ENCODE measurements at places on chromosomes 12 and 14.

DNA sequence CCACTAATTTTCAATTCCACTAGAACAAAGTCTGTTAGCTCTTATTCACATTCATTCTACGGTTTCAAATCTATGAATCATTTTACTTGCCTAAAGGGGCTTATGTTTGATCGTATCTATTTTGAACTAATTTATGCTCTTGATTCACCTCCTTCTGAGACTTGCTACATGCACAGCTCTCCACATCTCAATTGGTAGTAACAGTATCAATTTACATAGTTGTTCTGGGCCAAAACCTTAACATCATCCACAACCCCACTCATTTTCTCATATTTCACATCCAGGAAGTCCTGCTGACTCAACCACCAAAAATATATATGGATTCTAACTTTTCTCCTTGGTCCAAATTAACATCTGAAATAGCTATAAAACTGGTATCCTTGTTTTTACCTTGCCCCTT lies 208.6 kb downstream of the RASSF9 start:
- no peak for DNase-seq

DNA sequence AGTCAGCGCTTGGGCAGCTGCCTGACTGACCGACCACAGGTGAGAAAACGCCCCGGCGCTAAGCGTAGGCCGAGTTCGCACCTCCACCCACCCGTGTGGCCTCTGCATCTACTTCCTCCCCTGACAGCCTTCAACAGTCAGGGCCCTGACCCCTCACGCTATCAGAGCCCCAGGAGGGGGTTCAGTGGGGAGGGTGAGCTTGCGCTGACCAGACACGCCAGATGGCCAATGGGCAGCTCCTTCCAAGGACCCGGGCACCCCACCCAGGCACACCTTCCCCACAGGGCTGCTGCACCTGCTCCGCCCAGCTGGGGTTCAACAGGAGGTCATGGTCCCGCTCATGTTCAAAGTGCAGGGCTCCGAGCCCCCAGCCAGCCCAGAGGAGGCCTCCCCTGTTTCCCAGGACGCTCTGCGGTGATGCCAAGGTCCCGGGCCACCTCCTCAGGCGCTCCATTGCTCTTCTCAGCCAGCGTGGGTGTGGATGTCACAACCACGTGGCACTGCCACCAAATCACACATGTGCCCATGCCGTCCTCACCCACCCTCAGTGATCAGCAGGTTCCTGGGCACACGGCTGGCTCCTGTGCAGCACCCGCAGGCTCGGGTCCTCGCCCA lies 48.7 kb upstream of the BCL11B start:
- DNase-seq: peak; percentile 45

- no peak for DNase-seq
Measured at GRCh38 chr12:7162691-7163114, 26.8 kb upstream of the PEX5 start.

GRCh38 chr12:47943623-47944340 lies 19.6 kb upstream of the TMEM106C start:
- no peak for DNase-seq

DNA sequence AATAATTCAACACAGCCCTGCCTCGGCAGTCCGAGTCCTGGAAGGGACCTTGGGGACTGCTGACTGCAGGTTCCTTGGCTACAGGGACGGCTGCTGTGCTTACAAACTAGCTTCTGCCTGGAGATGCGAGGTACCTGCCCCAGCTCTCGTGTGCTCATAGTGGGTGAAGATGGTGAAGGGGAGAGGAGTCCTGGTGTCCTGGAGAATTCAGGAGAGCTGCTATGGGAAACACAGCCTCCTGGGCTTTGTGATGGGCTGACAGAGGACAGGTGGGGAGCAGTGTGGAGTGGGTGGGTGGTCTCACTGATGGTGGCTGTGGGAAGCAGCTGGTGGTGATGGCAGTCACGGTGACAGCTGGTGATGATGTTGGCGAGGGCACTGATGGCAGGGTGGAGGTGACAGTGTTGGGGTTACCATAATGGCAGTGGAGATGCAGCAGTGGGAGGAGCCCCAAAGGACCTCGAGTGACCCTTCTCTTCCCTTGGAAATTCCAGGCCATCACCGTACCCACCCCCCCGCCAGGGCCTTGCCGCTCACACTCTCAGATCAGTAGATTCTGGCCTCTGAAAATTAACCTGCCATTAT lies 32.8 kb downstream of the HVCN1 start:
- DNase-seq: no peak

DNA sequence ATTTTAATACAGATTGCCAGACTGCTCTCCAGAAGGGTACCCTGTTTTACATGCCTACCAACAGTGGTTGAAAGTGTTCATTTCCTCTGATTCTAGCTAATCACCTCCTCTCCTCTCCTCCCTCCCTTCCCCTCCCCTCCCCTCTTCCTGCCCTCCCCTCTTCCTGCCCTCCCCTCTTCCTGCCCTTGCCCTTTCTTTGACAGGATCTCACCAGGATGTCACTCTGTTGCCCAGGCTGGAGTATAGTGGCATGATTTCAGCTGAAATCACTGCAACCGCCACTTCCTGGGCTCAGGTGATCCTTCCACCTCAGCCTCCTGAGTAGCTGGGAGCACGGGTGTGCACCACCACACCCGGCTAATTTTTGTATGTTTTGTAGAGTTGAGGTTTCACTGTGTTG lies 24.7 kb downstream of the APAF1 start:
- DNase-seq: no peak

- DNase-seq: no peak
Measured at GRCh38 chr12:96902076-96902475, 5.0 kb upstream of the NEDD1 start.

DNA sequence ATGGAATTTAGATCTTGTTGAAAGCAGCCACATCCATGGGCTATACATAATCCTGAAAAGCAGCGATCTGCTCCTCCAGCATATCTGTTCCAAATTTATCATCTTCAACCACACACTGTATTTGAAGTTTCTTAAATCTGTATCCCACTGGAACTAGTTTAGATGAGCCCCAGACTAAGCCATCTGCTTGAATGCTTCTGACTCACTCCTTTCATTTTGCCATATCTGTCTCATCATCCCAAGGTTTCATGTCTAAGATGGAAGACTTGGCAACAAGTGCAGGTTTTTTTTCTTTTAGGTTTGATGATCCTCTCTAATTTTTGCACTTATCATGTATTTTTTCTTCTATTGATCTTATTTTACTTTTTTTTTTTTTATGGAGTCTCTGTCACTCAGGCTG lies 54.4 kb upstream of the TMEM263 start:
- DNase-seq: no peak

DNA sequence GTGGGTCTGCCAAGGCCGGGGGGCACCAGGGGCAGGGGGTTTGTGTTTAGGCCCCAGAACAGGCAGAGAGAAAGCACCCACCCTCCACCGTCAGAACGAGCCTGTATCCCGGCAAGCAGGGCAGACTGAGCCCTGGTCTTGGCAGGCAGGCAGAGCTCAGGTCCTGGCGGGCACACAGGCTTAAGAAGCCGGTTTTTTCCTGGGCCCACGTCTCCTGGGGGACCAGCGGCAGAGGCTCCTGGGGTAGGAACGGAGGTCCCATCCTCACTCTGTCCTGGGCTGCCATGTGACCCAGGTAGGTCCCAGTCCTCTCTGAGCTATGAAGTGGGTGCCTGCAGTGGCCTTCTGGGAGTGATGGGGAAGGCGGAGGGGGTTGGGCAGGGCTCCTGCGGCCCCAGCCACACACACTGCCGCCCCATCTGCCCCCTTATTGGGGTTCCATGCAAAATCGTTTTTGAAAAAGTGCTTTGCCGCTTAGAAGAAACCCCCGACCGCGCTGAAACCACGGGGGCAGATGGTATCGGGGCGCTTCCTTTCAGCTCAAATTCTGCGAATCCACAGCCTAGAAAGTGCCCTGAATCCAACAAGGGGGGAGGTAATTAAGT lies 24.2 kb downstream of the SH2B3 start:
- no peak for DNase-seq

GRCh38 chr12:32476446-32476845 lies 77.1 kb downstream of the FGD4 start:
- DNase-seq: no peak

DNA sequence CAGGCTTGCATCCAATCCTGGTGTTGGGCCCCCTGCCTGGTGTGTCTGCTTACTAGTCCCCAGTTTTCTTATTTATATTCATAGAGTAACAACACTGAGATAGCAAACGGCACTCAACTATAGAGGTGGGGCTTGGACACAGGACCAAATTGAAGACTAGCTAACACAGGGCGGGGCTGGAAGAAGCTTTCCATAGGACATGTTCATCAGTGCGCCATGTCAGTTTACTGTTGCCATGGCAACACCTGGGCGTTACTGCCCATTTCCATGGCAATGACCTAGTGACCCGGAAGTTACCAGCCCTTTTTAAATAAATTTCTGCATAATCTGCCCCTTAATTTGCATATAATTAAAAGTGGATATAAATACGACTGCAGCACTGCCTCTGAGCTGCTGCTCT lies 275.5 kb upstream of the TMEM132C start:
- DNase-seq: no peak

GRCh38 chr12:108816652-108817335 lies 40.6 kb downstream of the SSH1 start:
- DNase-seq: no peak

GRCh38 chr12:130136509-130137039 lies 25.7 kb upstream of the FZD10 start:
- DNase-seq: no peak

DNA sequence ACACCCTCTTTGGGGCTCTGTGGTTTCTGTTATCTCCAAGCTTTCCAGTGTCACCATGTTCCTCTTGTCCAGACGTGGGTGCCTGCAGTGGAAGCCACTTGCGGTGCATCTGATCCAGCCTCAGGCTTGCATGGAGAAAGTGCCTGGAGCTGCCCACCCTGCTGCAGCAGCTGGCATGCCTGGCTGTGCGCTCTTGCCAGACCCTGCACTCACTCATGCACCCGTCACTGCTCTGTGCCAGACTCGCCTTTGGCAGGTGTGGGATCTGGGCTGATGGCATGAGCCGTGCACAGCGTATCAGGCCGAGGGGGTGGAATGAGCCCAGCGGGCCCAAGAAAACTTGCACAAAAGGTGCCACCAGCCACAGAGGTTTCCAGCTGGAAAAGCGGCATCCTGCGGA lies 105.1 kb downstream of the MNAT1 start:
- DNase-seq: no peak

DNA sequence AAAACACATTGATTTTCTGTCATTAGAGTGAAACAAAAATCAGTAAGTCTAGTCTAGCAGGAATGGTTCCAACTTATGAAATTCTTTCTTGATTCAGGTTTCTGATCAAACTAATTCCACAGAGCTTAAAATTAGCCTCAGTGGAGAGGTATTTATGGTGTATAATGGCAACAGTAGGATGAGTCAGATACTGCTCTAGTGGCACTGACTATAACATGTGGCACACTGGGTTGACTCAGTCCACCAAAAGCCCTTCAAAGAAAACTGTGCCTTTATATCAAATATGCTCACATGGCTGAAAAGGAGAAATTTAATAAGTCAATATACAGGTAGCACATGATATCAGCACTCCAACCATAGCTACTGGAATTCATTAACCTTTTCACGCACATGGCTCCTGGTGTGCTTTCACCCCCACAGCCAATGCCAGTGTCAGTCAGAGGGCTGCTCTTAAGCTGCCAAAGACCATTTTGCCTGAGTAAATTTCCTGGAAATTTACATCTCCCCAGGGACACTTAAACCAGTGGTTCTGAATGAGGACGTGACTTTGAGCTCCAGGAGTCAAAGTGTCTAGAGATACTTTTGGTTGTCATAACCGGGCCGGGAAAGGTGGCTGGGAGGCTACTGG lies 21.7 kb upstream of the CATSPERB start:
- no peak for DNase-seq

DNA sequence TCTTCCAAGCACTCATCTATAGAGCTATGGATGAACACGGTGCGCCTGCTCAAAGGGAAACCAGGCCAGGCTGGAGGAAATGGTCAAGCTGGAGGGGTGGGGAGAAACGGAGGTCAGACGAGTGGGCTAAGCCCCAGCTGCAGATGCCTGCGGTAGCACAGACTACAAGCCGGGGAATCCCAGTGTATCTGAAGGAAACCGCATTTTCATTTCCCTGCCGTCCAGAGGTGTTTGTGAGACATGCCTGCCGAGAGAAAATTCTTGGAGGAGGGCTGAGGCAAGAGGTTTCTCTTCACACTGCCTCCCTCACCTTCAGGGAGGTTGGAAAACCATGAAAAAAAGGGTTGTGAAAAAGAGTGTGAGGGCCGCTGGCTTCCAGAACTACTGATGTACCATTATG lies 102.0 kb upstream of the FOXN3 start:
- DNase-seq: no peak

- DNase-seq: no peak
Measured at GRCh38 chr12:51760231-51760630, 88.3 kb downstream of the FIGNL2 start.

- no peak for DNase-seq
Measured at GRCh38 chr14:87014856-87015255, 978.1 kb downstream of the GALC start.

- DNase-seq: no peak
Measured at GRCh38 chr12:106280106-106280505, 22.4 kb upstream of the TCP11L2 start.

DNA sequence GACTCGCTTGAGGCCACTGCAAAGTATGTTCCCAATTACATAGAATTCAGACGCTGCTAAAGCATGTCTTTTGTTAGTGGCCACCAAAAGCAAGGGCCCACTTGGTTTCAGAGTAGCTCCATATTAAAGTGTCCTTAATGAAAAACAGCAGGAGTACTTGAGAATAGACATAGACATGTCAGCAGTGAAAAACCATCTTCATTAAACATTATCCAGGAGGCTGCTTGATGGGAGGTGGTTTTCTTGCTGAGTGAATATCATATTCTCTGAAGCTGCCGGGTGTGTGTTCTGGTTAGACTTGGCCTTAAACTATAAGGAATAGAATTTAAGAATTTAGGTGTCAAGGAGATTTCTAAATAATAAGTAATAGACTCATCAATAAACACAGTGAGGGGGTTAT lies 79.5 kb upstream of the CCDC198 start:
- no peak for DNase-seq

DNA sequence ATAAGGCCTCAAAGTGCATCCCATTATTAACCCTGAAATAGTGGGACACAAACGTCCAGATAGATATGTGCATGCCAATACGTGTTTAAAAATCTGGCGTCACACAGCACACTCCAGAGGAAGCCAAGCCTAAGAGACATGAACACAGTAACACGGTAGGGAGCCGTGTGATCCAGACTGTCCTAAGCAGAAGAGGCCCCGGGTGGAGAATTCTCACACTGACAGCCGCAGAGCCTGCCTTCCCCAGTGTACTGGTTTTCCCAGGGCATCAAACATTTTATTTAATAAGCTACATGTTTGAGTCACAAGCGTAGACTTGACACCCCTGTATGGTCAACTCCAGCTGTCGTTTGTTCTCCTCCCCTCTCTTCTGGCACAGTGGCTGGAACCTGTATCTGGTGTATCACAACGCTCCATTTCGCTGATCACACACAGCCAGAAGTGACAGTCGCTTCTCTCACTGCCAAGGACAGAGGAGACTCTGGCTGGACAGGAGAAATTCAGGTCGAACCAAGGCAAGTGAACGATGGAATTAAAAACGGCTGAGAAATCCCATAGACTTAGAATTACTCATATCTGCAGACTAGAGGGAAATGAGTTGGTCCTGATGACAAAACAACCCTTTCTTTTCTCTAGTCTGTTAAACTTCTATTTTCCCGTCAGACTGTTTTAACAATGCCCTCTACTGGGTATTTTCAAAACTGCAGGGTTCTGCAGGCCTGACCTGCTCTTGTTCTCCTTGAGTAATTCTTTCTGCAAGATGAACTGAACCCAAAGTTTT lies 359.9 kb downstream of the RGS6 start:
- DNase-seq: no peak

GRCh38 chr12:92529944-92530343 lies 172.8 kb upstream of the PLEKHG7 start:
- no peak for DNase-seq

Data from coronary artery (tissue), 2 donors.